Urothelium cell line (cell line): ENCODE measurements at places on chromosomes 1 and 21.

- no peak for DNase-seq
Measured at GRCh38 chr1:178935610-178936009, 64.7 kb upstream of the ANGPTL1 start.

DNA sequence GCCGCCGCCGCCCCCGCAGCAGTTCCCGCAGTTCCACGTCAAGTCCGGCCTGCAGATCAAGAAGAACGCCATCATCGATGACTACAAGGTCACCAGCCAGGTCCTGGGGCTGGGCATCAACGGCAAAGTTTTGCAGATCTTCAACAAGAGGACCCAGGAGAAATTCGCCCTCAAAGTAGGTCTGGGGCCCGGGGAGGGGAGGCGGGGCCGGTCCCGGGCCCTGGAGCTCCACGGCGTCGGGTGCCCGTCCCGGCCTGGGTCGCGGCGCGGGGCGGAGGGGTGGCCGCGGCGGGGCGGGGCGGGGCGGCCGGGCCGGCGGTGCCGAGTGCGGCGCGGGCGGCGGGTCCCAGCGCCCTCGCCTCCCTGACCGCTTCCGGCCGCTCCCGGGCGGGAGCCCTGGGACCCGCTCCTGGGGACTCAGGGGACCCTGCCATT lies 646 bp downstream of the MAPKAPK2 start:
- DNase-seq, result peak; percentile 64

DNA sequence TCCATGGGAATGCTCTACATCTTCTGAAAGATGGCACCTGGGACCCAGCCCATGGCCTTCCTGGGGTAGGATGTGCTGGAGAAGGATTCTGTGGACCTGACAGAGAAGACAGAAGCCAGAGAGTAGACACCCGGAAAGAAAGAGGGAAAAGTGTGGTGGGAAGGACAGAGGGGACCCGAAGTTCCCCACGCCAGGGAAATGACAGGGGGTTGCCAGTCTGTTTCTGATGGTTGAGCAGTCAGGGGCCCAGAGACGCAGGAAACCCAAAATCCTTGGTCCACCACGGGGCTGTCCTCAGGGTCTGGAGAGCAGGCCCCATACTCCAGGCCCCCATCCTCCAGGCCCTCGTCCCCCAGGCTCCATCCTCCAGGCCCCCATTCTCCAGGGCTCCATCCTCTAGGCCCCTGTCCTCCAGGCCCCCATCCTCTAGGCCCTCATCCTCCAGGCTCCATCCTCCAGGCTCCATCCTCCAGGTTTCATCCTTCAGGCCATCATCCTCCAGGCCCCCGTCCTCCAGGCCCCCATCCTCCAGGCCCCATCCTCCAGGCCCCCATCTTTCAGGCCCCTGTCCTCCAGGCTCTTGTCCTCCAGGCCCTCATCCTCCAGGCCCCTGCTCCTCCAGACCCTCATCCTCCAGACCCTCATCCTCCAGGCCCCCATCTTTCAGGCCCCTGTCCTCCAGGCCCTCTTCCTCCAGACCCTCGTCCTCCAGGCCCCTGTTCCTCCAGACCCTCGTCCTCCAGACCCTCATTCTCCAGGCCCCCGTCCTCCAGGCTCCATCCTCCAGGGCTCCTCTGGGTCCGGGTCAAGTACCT lies 1.0 kb upstream of the TFF2 start:
- DNase-seq, result no peak

GRCh38 chr1:91308544-91308943 lies 96.1 kb downstream of the HFM1 start:
- DNase-seq, result no peak

GRCh38 chr1:28890435-28890834 lies 23.9 kb upstream of the EPB41 start:
- DNase-seq, result no peak

GRCh38 chr1:156704930-156705320 lies 458 bp downstream of the CRABP2 start:
- peak; percentile 85 for DNase-seq

DNA sequence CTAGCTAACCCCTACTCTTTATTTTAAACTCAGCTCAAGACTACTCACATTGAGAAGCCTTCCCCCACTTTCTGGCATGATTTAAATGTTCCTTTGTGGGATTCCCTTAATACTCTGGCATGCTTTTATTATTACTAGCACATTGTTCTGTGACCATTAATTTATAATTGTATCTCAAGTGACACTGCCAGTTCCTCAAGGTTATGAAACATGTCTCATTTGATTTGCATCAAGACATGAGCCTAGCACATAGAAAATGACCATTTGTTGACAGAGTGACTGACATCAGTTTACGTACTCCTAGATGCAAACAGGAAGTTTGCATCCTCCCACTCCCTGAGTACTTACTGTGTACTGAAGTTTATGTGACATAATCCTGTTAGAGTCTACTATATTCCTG lies 15.2 kb downstream of the RGS4 start:
- DNase-seq, result no peak

DNA sequence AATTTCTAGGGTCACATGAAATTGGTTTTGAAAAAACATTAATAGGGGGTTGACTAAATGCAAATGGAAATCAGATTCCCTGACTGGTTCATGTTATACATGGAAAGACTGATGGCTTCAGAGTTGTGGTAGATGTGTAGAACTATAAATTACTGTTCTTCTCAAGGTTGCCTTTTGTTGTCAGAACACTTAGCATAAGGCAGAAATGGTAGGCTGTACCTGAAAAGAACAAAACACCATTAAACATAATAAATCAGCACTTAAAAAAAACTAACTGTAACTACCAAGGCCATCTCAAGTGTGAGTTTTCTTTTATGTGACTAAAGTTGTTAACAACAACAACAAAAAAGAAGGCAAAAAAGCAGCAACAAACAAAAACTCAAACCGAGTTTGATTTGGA lies 111.8 kb downstream of the RPS6KC1 start:
- DNase-seq, result no peak

DNA sequence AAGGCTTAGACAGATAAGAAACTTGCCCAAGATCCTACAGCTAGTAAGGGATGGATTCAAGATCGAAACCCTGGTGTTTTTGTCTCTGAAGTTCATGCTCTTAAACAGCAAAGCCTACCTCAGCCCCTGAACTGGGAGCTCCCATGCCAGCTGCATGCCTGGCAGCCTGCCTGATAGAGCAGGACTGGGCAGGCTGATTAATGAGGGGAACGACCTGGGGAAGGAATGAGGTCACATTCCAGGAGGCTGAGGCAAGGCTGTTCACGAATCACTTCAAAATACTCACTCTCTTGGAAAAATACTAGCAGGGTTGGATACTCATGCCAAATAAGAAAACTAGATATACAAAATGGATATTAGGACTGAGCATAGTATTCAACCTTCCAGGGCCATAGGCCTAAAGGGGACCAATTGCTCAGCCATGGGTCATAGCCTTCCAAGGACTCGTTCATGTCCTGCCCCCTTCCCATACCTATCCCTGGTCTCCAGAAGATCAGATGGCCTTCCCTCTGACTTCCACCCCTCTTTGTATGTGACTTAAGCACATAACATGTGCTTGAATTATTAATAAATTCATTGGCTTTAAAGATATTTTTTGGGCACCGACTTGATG lies 15.6 kb upstream of the TACSTD2 start:
- DNase-seq, result peak; percentile 93

DNA sequence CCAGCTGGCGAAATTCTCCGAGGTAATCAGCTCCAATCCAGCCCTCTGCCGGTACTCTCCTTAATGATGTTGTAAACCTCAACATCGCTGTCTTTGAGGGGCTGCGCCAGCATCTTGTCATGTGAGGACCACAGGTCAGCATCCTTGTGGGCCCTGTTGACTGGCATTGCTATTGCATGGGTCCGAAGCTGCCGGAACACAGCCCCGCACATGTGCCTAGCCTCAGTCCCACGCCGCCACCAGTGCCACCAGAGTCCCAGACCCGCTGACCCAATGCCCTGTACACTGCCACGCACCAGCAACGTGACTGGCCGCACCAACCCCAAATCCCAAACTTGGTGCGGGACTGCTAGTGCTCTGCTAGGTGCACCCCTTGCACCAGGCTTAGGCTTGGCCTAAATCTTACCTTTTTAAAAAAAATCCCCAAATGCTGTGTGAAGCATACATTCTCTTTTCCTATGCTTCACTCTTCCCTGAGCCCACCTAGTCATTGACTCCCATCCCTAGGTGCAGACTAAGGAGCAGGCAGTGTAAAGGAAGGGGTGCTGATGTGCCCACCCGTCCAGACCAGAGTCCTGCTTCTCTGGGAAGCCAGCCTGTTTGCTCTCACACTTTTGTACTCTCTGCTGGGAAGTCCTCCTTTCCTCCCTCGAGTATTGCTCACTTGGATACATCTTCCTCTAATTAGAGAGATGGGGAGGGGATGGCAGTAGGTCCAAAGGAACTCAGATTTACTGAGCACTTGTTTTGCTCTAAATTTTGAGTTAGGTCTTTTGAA lies 81.9 kb upstream of the ARTN start:
- DNase-seq, result no peak

GRCh38 chr1:107949467-107950253 lies 15.3 kb downstream of the VAV3 start:
- no peak for DNase-seq

DNA sequence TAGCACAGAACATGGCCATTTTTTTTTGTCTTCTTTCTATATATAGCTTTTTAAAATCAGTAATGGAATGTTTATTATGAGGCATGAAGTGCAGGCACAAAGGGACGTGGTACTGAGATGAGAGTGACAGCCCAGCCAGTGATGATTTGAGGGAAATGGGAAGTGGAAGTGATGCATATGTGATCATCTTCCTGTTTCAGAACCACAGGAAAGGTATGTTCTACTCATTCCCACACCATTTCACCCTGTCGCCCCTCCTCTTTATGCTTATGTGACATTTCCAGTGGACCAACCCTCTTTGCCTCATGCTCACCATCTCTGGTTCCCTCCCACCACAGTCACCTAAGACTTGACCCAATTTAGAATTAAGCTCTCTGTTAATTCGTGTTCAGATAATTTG lies 24.3 kb downstream of the PTGS2 start:
- no peak for DNase-seq

GRCh38 chr1:54708385-54708784 lies 7.3 kb upstream of the TTC4 start:
- no peak for DNase-seq

DNA sequence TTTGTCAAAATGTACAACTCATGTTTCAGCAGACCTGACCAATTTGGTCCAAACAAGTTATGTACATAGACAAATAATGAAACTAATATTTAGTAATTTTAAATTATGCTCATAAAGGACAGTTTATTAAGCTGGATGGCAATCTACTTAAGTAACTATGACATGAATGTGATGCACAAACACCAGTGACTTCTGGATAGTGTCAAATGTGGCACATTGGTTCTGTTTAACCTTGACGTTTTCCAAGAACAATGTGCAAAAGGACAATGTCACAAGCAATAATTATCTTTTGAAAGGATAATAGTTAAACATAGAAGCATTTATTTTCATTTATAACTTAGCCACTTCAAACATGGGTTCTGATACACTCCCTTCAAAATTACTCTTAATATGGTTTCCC lies 80.0 kb downstream of the TRIM33 start:
- no peak for DNase-seq

GRCh38 chr1:228530086-228530758 lies 43.0 kb downstream of the RNF187 start:
- no peak for DNase-seq

- DNase-seq, result no peak
Measured at GRCh38 chr1:160489513-160490261, 33.4 kb downstream of the SLAMF6 start.
